A549 treated with RU486 at 1 μM for 4 hours (cell line): ENCODE measurements at places on chromosomes 6 and 20. TPM values are rescaled to one million over a fixed set of nuclear protein-coding genes. Genes with fewer than 3 reads are reported as not detected.

The GNAS-AS1 gene
- not detected in 5 replicates for total RNA-seq

The TMEM217 gene
- total RNA-seq: 0.80 to 1.1 TPM (median 0.97 TPM) in 5 replicates

The PNPLA1 gene
- total RNA-seq: not detected in 5 replicates

The DEFB132 gene
- not detected in 5 replicates for total RNA-seq

The MTHFD1L gene
- total RNA-seq: 36.1 to 42.0 TPM (median 39.9 TPM) in 5 replicates
